Prostate gland (tissue), 2 donors: ENCODE measurements at places on chromosomes 7 and 10. TPM values are rescaled to one million over a fixed set of nuclear protein-coding genes. Genes with fewer than 3 reads are reported as not detected.

- no peaks in the 10 kb centered on the region for H3K4me1 ChIP-seq
- H3K27me3 ChIP-seq = no peaks in the 10 kb centered on the region
- no peak overlapping the region for H3K27ac ChIP-seq
- no peak for DNase-seq
- H3K4me3 ChIP-seq = no peak overlapping the region
These were observed 19.0 kb downstream of the RBM48 start for GRCh38 chr7:92547579-92547978.

- H3K27ac ChIP-seq = no peak overlapping the region
These were observed 45.5 kb upstream of the VKORC1L1 start for GRCh38 chr7:65827366-65827765.

DNA sequence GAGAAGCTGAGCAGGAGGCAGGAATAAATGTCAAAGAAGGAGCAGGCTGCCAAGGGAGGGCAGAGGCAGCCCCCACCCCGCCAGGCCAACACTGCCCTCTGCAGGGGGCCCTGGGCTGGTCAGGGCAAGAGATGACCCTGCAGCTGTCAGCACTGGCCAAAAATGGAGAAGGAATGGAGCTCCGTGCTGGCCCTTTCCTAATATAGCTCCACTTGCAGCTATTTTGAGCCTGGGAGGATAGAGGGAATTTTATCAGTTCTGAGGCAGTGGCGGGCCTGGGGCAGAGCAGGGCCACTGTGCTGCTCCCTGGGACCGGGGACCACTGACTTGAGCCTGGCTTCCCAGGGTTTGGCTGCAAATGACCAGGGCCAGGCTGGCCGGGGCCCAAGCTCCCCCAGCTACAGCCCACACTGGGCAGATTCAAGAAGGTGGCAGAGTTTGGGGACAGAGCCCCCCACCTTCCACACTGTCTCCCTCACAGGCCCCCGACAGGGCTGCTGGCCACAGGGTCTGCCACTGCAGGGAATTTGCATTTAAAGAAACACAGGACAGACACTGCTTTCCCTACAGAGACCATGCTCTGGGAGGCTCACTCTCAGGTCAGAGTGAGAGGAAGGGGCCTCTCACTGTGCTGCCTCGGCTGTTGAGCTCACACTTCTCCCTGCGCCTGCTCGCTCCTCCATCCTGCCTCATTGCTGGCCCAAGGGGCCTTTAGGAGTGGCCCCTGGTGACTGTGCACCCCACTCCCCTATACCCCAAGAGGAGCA, 16.2 kb downstream of the LDB3 start:
- DNase-seq = no peak
- H3K27me3 ChIP-seq = no peaks in the 10 kb centered on the region
- H3K27ac ChIP-seq = peak overlapping the region; percentile 67
- H3K4me1 ChIP-seq = no peaks in the 10 kb centered on the region
- H3K36me3 ChIP-seq = no peaks in the 10 kb centered on the region

DNA sequence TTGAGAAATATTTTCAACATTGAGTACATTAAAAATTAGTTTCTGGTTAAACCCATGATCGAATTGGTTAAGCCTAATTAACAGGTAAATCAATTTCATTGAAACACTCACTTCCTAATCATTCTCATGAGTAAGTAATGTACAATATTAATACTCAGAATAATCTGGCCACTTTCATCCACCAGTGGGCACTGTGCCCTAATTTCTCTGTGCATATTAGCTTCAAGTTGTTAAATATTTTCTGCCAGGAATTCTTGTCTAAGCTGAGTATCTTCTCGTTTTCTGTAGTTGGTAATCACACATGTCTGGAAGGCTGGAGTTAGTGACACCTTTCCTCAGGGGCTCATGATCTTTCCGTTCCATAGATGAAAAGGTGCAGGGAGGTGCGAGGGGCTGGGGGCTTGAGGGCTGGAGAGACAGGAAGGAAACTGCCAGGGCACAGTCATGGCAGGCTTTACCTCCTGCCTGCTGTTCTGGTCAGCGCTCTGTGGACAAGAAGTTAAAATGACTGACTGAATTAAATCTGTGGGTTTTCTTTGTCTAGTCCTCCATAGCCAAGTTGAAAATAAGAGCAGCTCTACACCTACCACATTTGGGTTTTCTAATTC, 71.9 kb downstream of the WIPF3 start:
- H3K4me1 ChIP-seq = no peaks in the 10 kb centered on the region
- no peaks in the 10 kb centered on the region for H3K36me3 ChIP-seq
- H3K4me3 ChIP-seq = no peak overlapping the region
- no peak overlapping the region for H3K27ac ChIP-seq
- DNase-seq = peak; percentile 43

Gene TEX47
- total RNA-seq = not detected

DNA sequence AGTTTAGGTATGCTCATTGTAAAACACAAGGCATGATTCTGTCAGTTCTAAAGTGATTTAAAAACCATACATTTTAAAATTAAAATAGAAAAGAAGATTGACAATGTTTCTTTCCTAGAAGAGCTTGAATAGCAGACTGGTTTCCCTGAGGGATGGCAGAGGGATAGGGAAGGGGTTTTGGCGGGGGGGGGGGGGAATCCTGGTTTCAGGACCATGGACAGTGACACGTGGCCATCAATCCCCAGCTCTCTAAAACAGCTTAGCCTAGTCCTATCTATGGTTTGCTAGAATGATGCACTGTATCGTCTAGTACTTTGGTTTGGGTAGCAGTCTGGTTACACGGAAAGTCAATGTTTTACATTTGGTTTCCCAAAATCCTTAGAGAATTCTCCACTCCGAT, 88.7 kb downstream of the PHYHIPL start:
- H3K4me1 ChIP-seq = no peaks in the 10 kb centered on the region
- no peak overlapping the region for H3K27ac ChIP-seq
- no peak for DNase-seq
- no peaks in the 10 kb centered on the region for H3K27me3 ChIP-seq

GRCh38 chr10:102352066-102352715, 43.3 kb upstream of the NFKB2 start:
- H3K36me3 ChIP-seq = no peaks in the 10 kb centered on the region
- no peaks in the 10 kb centered on the region for H3K4me1 ChIP-seq
- no peak overlapping the region for H3K4me3 ChIP-seq
